ENCODE measurements at places on chromosomes 7 and 10. TPM values are rescaled to one million over a fixed set of nuclear protein-coding genes. Genes with fewer than 3 reads are reported as not detected.

GBX1 gene
- polyA plus RNA-seq: not detected

DKK1 gene
- not detected for polyA plus RNA-seq

HDAC9 gene
- 11.0 TPM for polyA plus RNA-seq

PHYH gene
- polyA plus RNA-seq: 66.7 TPM

NFE2L3 gene
- polyA plus RNA-seq: 0.38 TPM

DYNC1I1 gene
- 7.4 TPM for polyA plus RNA-seq

GOT1 gene
- polyA plus RNA-seq: 9.2 TPM

KCND2 gene
- polyA plus RNA-seq: not detected

UCMA gene
- polyA plus RNA-seq: not detected

ENKUR gene
- polyA plus RNA-seq: not detected

CXCL12 gene
- polyA plus RNA-seq: 108 TPM

TMEM178B gene
- 0.05 TPM for polyA plus RNA-seq

SORCS1 gene
- not detected for polyA plus RNA-seq

HOXA5 gene
- 1.6 TPM for polyA plus RNA-seq

C7orf33 gene
- polyA plus RNA-seq: not detected

CALCR gene
- polyA plus RNA-seq: 0.88 TPM

OR6B1 gene
- not detected for polyA plus RNA-seq
